Right ventricle myocardium inferior (tissue), 1 donor: ENCODE measurements at places on chromosomes 16 and 17. TPM values are rescaled to one million over a fixed set of nuclear protein-coding genes. Genes with fewer than 3 reads are reported as not detected.

DNA sequence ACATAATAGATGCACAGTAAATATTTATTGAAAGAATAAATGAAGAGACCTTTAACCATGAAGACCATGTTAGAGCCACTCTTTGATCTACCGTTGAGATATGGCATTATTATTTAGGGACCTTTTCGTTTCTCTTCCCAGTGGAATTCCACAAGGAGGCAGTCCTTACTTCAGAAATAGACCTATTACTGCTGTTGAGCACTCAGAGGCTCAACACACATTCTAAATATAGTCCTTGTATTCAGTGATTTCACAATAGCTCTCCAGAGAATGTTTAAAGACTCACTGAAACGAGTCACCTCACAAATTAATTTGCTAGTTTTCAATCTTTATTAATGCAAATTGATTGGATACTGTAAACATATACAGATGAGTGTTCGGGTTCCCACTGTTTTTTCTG, 603.8 kb downstream of the CDH8 start:
- no peak for DNase-seq

MT1E gene
- 136 TPM for total RNA-seq

GRCh38 chr16:79334127-79334526, 266.4 kb downstream of the MAF start:
- DNase-seq = peak; percentile 67

DPH1 gene
- total RNA-seq = 24.1 TPM

- no peak for DNase-seq
Measured at GRCh38 chr17:56948491-56948890, 12.4 kb downstream of the COIL start.

DNA sequence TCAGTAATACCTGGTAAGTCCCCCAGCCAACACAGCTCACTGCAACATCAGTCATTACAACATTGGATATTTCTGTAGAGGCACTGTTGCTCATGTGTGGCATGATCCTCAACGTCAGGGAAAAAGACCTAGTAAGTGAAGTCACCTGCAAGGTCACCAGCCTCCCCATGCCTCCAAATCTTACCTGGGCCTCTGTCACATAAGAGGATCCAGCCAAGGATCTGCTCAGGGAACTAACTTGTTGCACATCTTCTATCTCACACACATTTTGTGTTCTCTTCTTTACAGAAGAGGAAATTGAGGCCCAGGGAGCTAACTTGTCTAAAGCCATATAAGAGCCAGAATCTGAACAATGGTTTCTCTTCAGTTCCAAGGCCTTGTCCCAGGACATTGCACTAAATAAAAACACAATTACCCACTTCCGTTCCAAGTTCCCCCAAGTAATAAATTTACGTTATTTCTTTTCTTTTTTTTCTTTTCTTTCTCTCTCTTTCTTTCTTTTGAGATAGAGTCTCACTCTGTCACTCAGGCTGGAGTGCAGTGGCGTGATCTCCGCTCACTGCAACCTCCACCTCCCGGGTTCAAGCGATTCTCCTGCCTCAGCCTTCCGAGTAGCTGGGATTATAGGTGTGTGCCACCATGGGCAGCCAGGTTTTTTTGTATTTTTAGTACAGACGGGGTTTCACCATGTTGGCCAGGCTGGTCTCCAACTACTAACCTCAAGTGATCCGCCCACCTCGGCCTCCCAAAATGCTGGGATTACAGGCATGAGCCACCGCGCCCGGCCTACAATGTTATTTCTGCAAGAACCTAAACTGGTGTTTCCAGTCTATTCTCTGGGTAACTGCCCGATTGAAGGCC, 1.3 kb downstream of the SHMT1 start:
- DNase-seq = no peak

GRCh38 chr16:85781695-85782370, 17.5 kb downstream of the EMC8 start:
- peak; percentile 74 for DNase-seq

KRTAP4-4 gene
- not detected for total RNA-seq

- no peak for DNase-seq
Measured at GRCh38 chr17:80032614-80033171, 3.0 kb downstream of the TBC1D16 start.

DNA sequence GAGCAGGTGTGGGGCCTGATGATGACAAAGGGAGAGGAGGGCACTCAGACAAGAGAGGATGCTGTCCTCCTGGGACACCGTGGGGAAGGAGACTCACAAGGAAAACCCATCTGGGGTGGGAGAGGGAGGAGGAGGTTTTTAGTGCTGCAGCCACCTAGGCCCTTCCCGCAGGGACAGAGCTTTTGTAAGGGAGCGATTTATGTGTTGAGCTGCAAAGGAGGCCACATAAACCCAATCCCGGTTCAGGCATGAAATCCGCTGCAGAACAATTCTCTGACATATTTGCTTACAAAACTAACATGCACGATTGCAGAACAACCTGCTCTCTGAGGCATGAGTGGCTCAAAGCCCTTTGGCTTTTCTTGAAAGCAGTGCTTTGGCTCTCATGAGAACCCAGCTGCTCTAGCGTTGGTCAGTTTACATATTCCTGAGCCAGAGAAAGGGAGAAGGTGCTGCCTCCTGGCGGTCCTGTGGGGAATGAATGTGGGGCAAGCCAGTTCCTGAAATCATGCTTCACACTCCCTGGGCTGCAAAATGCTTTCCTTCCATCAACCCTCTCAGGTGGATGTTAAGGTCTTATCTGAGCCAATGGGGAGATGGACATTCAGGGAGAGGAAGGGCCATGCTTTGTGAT, 122.4 kb upstream of the NLRP1 start:
- no peak for DNase-seq

DNA sequence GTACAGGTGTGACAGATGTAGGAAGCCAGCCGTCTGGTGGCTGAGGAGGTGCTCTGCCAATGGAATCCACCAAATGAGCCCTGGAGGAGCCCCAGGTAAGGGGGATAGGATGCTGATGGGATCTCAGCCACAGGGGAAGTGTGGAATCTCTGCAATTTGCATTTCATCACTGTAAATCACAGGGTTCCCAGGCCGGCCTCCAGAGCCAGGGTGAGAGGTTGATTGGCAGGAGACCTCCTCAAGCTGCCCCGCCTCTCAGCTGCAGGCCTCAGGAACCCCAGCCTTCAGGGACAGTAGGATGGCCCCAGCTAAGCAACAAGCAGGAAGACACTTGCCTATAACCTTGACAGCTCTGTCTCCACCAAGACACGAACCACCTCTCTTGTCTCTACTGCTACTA, 39.4 kb downstream of the RTN4RL1 start:
- DNase-seq = no peak

DNA sequence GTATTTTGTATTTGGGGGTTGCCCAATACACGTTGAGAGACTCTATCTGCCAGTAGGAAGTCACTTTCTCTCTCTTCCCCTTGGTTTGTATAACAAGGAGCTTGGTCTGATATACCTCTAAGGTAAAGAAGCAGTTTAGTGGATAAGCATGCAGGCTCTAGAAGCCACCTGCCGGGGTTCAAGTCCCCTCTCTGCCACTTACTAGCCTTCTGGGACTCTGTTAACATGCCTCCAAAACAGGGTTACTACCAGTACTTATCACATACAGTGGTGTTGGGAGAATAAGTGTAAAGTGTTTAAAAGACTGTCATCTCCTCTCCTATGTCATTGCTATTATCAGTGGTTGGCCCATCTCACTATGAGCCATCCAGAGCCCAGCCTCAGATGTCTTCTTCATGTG, 156.1 kb upstream of the HS3ST3A1 start:
- no peak for DNase-seq

FAAP100 gene
- 14.8 TPM for total RNA-seq

CFAP119 gene
- 0.89 TPM for total RNA-seq

GRCh38 chr16:85389679-85390470, 223.2 kb upstream of the GSE1 start:
- peak; percentile 42 for DNase-seq

DNA sequence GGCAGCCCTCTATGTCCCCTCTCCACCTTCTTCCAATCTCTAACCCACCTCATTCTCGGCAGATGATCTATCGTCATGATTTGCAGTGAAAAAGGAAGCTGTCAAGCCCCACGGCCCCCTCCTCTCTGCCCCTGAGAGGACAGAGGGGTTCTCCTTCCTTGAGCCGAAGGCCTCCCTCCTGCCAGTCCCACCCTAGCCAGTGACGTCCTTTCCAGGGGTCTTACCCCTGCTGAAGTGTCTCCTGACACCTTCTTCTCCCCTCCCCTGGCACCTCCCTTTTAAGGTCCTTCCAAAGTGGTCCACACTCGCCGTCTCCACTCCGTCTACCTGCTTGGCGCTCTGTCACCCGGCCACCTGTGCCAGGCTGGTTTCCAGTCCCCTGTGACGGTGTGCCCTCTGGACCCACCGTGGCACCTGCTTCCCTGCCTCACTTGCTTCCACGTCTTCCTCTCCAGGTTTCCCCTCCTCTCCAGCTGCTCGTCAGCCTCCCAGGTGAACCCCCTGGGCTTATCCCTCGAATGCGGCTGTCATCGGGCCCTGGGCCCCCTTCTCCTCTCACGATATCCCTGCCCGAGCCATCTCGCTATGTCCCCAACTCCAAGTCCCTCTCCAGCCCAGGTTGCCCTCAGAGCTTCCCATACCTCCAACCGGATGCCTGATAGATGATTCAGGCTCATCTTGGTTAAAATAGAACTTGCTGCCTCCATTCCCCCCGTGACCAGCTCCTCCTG, 5.7 kb downstream of the CCDC102A start:
- no peak for DNase-seq

DNA sequence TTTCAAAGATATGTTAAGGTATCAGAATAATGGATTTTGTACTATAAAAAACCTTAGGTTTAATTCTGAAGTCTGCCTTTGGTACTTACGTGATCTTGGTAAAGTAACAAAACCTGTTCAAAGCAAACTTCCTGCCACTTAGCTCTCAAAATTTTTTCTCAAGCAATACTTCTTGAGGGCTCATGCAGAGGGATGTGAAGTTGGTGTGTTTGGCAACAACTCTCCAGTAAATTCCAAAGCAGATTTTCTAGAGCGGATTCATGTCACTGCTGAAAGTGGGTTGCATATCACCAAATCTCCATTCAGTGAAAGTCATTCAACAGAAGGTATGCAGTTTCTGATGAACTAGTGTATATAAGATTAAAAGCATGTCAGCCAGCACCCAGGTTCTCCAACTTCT, 856.7 kb downstream of the CDH8 start:
- no peak for DNase-seq

CHD3 gene
- 18.0 TPM for total RNA-seq

GRCh38 chr17:10875984-10876555, 38.2 kb upstream of the PIRT start:
- no peak for DNase-seq

TENT4B gene
- total RNA-seq = 7.8 TPM

- no peak for DNase-seq
Measured at GRCh38 chr17:49123061-49123460, 9.5 kb upstream of the B4GALNT2 start.

- no peak for DNase-seq
Measured at GRCh38 chr16:3968551-3968950, 88.0 kb upstream of the CREBBP start.

DNA sequence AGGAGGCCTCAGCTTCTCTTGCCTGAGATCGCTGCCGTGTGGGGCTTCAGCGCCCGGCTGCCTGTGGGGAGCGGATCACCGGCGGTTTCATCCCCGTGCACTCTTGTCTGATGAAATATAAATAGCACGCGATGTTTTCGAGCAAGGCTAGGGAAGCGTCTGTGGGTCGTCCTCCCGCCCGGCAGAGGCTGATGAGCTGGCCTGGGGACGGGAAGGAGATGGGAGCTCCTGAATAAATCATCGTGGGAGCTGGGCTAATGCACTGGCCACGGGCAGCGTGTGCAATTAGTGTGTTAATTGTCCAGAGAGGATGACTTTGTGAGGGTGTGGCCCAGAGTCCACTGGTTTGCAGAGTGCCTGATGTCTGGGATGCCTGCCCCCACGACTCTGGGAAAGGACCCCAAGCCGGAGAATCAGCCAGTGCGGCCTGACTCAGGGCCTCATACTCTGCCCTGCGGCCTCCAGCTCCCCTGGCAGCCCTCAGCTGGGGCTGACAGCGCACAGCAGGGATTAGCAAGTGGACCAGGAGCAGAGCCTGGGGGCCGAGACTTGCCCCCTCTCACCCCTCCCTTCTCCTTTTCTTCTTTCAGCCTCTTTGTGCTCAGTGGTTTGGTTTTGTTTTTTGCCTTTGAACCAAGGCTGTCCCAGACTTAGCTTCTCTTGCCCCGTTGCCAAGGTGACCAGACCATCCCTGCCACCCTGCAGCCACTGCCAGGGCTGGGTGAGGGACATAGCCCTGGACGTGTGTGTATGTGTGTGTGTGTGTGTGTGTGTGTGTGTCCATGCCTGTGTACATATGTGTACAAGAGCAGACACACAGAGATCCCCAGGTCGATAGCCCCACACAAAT, 21.4 kb downstream of the KCNJ12 start:
- DNase-seq = no peak

DNA sequence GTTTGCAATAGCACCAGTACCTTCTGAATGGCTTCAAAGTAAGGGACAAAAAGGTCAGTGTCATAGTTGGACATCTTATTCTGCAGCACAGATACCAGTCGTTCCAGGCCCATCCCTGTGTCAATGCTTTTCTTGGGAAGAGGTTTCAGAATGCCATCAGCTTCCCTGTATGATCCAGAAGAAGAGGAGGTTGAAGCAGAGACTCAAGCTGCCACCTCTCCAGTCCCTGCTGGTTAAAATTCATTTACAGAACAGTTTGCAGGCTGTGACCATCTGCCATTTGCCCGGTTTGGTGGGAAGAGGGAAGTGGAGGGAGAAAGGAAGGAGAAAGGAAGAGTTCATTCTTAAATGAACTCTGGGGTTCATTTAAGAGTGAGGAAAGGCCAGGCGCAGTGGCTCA, 18.4 kb upstream of the EXOSC6 start:
- no peak for DNase-seq

DNA sequence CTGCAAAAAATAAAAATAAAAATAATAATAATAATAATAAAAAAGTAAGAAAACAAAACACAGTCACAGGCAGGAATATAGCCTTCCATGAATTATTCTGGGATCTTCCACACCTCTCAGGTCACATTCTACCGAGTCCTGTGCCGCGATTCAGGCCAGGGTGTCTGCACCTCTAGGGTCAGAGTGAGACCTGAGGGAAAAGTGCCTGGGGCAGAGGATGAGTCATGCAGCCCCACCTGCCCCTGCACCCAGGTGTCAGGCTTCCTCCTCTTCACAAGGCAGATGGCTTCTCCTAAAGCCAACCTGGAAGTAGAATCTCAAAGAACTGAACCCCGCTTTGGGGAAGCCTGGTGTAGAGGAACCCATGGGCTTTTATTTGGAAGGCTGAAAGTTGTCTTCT, 283.7 kb downstream of the CPPED1 start:
- no peak for DNase-seq

GRCh38 chr17:21545064-21545463, 147.3 kb upstream of the KCNJ18 start:
- no peak for DNase-seq

- DNase-seq = no peak
Measured at GRCh38 chr17:82031885-82032627, 578 bp downstream of the RAC3 start.

- DNase-seq = no peak
Measured at GRCh38 chr17:9148905-9149525, 127.7 kb downstream of the NTN1 start.

DNA sequence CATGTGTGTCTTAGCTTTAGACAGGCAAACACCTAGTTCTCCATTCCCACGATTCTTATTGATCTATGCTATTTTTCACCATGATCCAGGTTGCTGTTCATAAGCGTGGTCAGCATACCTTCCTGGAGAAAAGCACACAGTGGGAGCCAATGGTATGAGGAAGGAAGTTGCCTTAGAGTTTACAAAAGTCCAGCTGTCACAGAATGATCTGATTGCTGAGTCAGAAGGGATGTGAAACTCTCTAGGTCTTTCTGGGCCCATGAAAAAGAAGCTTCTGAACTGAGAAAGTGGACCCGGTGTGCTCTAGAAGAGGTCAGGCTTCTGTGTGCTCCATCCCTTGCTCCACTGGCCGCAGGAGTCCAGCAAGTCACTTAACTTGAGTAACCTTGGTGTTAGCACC, 71.0 kb upstream of the CCL1 start:
- DNase-seq = peak; percentile 41
